GM12892 (cell line): ENCODE measurements at places on chromosomes 2 and 18.

DNA sequence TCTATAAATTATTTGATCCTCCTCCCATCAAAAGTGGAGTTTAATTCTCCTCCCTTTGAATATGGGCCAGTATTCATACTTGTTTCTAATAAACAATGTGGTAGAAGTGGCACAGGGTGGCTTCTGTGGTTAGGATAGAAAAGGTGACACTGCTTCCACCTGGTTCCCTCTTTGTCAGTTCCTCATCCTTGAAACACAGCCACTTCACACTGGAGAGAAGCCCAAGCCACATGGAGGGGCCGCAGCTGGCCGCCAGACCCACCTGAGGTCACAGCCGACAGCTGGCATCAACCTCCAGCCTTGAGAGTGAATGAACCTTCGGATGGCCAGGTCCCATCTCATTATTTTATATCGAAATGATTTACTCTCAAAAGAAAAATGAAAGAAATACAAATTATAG lies 27.5 kb upstream of the SLC66A3 start:
- no peak for DNase-seq

- no peak for DNase-seq
These were observed 18.1 kb downstream of the CCNYL1 start for GRCh38 chr2:207729465-207729998.

- DNase-seq = no peak
These were observed 3.8 kb downstream of the RBFA start for GRCh38 chr18:80037869-80038630.

- no peak for DNase-seq
These were observed 3.1 kb downstream of the GORASP2 start for GRCh38 chr2:170932166-170932565.

DNA sequence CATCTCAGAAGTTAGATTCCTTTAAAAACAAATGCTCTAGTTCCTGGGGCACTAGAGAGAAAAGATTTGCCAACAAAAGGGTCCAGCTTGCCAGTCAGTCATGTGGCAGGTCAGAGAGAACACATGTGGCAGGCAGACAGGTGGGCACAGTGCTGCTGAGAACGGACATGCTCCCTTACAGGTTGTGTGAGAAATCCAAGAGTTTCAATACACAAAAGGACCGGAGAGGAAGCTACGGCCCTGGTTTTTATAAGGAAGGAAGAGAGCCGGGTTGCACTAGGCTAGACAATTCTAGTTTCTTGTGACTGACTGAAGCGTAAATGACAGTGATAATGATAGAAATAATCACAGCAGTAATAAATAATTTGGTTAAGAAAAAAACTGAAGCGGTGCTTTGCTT lies 18.3 kb downstream of the CDC42EP3 start:
- no peak for DNase-seq

DNA sequence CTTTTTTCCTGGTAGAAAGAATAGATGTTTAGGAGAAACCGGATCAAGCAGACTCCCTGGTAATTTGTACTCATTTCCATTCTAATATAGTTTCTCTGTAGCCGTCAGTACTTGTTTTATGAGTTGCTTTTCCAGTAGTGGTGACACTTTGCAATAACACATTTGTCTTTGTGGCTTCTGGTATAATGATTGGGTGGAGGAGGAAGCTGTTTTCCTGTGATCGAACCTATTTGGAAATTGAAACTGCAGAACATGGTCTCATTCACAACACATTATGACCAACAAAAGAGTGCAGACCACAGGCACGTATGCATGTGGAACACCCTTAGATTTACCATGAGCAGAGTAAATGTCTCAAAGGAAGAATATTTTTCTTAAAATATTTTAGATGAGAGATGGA lies 7.6 kb upstream of the SERPINB12 start:
- no peak for DNase-seq

DNA sequence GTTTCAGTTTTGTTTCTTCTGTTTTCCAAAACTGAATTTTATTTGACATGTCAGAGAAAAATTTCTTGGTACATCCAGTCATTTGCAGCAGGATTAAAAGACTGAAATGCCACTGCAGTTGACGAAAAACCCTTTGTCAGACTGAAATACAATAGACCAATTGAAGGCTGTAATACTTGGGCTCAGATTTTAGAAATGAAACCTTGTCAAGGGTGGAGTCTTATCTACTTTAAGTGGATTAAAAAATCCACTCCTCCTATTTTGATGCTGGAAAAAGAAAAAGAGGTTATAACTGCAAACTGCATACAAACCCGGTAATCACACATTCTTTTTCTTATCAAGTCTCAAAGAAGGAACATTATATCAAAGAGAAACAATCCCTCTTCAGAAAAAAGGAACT lies 80.2 kb upstream of the NEUROD1 start:
- no peak for DNase-seq

- no peak for DNase-seq
These were observed 1.8 kb downstream of the DPP4 start for GRCh38 chr2:162072181-162072702.

GRCh38 chr18:39799006-39799405 lies 2156.0 kb upstream of the PIK3C3 start:
- DNase-seq = no peak

GRCh38 chr18:27712066-27712465 lies 464.9 kb downstream of the CDH2 start:
- DNase-seq = no peak
